Hematopoietic multipotent progenitor cell treated with erythropoietin and hydrocortisone succinate and interleukin-3 and kit ligand, for 6 days (in vitro differentiated cells): ENCODE measurements at places on chromosomes 6 and 20.
A peak's percentile ranks its signal among the peaks of the same experiment; 100 is the strongest.

GRCh38 chr6:99016355-99016754 lies 68.6 kb upstream of the FBXL4 start:
- DNase-seq = peak; percentile 73

- no peak for DNase-seq
Observed at GRCh38 chr6:150445486-150445885, 76.7 kb downstream of the IYD start.

DNA sequence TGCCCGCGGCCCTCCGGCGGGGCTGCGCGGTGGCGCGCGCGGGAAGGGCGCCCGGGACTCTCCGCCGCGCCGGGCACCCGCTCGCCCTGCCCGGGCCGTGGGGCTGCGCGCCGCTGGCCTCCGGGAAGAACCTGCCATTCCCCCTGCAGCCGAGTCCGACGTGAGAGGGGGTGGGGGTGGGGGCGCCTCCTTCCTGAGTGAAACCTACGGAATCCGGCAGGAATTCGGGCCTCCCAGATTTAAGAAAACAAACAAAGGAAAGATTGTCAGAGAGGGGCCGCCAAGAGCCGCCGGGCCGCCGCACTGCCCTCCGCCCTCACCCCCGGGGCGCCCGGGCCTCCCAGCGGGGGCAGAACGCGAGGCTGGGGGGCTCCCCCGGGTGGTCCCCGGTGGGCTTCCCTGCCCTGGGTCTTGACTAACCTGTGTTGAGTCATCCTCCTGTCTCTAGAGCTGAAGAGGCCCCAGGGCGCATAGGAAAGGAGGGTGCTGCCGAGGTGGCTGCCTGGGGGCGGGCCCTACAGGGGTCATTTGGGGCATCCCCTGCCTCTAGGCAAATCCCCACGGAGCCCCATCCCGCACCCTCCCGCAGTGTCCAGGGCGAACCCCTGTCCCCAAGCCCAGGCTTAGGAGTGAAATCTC lies 42.2 kb upstream of the FOXP4 start:
- no peak for DNase-seq

- DNase-seq = no peak
Observed at GRCh38 chr6:63236398-63236817, 25.1 kb downstream of the FKBP1C start.

DNA sequence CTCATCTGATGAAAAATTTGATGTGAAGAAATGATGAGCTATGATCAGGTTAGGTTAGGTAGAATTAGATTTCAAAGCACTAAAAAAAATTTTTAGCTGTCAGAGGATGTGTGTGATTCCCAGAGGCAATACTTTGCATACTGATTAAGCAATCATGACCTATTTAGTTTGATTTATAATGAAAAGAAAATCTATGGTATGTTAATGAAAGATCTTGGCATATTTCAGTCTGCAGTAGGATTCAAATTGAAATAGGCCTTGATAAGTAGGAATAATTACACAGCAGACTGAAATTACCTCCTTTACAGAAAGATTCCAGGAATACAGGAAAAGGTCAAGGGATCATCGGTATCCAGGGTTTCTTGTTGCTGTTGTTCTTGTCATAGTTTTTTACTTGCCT lies 69.3 kb downstream of the HDDC2 start:
- no peak for DNase-seq

DNA sequence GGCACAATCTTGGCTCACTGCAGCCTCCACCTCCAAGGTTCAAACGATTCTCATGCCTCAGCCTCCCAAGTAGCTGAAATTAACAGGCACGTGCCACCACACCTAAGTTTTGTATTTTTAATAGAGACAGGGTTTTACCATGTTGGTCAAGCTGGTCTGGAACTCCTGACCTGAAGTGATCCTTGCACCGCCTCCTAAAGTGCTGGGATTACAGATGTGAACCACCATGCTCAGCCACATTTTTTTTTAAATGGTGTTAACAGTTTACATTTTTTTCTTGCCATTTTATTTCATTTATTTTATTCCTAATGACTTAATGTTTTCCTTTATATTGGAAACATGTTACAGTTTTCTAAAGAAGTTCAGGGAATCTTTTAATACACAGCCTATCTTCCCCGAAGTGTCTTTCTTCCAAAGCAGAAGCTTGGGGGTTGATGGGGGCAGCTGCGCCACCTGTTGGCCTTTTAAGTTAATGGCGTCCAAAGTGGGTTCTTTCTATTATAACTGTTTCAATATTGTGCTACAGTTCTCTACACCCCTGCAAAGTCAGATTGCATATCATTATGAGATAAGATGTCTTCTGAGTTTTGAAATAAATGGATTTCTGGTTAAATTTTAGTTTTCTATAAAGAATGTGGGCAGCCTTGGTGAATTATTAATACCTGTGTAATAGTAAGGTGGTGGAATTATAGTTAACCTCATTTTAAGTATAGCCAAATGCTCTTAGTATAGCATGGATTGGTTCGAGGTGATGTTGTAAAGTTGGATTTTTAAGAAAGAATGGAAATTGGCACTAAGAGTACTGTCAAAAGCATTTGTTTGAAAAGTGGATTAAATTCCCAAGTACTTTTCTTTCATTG lies 42.0 kb upstream of the PLCG1 start:
- DNase-seq = peak; percentile 87

GRCh38 chr6:17361013-17361412 lies 32.4 kb upstream of the CAP2 start:
- DNase-seq = no peak

- peak; percentile 73 for DNase-seq
Observed at GRCh38 chr20:32650401-32650944, 23.3 kb downstream of the C20orf203 start.

DNA sequence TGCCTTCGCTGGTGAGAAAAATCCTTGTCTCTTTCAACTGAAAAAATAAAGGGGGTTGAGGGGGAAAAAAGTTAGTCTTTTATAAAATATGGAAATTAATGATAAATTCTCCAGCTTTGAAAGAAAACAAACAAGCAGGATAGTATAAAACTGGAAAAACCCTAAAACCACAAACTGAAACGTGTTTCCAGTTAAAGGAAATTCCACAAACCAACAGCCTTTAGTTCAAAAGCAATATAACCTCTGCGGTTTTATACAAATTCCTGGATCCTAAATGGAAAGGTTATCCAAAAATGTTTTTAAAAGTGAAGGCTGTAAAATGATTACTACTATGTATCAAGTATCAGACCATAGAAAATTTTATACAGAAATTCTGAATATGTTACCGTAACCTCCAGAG lies 55.6 kb downstream of the BMP5 start:
- DNase-seq = no peak
